Hepatocyte (in vitro differentiated cells): ENCODE measurements at places on chromosomes 4 and X.

DNA sequence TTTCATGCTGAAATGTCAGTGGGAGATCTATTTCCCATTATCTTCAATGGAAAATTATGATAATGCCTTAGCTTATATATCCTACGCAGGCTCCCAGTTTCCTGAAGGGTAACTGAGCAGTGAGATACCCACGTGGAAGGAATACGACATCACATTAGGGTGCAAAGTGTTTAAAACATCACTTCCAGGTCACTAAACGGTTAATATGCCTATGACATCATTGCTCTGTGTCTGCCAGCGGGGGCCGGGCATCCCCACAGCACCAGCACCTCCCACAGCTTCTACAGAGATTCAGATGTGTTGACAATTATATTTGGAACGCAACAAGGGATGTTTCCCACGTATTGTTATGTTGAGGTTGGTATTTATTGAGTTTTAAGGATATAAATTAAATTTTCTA, 27.1 kb downstream of the TMEM271 start:
- no peaks in the 10 kb centered on the region for H3K36me3 ChIP-seq
- no peak overlapping the region for H3K27ac ChIP-seq
- no peak overlapping the region for H3K4me3 ChIP-seq
- no peaks in the 10 kb centered on the region for H3K4me1 ChIP-seq
- no peak for DNase-seq
- H3K27me3 ChIP-seq: no peaks in the 10 kb centered on the region

DNA sequence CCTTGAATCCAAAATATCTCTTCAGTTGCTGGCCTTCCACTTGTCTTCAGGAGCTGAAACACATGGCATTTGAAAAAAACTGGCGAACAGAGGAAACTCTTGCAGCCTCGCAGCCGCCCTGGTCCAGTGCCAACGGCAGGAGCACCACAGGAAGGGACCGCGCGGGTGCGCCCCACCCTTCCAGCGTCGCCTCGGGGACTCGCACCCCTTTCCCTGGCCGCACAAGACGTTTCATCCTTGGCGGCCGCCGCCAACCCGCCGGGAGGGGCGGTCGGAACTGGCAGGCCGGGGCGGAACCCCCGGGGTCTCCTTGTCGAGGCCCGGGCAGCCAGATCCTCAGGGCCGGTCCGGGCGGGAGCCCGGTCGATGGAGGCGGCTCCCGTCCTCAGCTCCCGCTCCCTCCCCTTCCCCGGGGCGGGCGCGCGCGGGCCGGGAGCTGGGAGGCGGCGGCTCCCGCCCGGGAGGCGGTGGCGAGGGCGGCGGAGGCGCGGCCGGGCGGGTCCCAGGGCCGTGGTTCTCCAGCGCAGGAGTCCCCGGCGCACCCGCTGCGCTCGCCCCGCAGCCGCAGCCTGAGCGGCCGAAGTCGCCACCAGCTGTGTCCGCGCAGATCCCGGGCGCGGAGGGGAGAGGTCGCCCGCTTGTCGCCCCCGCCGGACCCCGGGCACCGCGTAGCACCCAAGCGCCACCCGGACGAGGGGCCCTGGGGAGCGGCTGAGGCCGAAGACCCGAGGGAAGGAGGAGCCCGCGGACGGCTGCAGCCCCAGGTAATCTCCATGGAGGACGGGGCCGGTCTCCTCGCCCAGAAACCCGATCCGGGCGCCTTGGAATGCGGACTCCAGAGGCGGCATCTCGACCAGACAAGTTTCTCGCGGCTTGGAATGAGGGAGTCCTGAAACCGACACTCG, 886 bp upstream of the NDST3 start:
- no peaks in the 10 kb centered on the region for H3K36me3 ChIP-seq
- DNase-seq: peak; percentile 67
- H3K27me3 ChIP-seq: peaks cover 28% of the 10 kb centered on the region
- H3K4me3 ChIP-seq: peak overlapping the region; percentile 58
- H3K4me1 ChIP-seq: peaks cover 3% of the 10 kb centered on the region
- H3K27ac ChIP-seq: peak overlapping the region; percentile 45

GRCh38 chr4:181150191-181150590, 1093.0 kb upstream of the TENM3 start:
- H3K4me1 ChIP-seq: no peaks in the 10 kb centered on the region
- H3K27me3 ChIP-seq: no peaks in the 10 kb centered on the region
- H3K27ac ChIP-seq: no peak overlapping the region
- H3K36me3 ChIP-seq: no peaks in the 10 kb centered on the region
- no peak for DNase-seq

GRCh38 chr4:72286185-72286584, 254.4 kb downstream of the NPFFR2 start:
- DNase-seq: peak; percentile 23
- H3K27ac ChIP-seq: no peak overlapping the region
- H3K36me3 ChIP-seq: no peaks in the 10 kb centered on the region
- no peaks in the 10 kb centered on the region for H3K27me3 ChIP-seq

DNA sequence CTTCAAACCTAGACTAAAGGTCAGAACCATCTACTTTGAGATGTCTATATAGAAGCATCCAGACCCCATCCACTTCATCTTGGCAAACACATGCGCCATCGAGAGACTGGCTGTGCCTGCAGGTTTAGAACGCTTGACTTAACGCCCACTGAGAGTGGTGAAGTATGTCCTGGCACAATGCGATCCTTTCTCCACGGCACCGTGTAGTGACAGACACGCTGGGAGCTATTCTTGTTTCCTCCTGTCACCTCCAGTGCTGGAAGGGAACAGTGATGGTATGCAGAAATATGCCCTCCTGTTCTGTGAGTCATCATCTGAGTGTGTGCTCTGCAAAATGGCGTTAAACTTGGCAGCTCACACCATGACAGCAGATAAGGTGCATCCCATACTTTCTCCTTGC, 330.2 kb downstream of the NLGN4X start:
- H3K4me3 ChIP-seq: no peak overlapping the region
- H3K27ac ChIP-seq: no peak overlapping the region
- no peak for DNase-seq
- no peaks in the 10 kb centered on the region for H3K4me1 ChIP-seq
- H3K36me3 ChIP-seq: no peaks in the 10 kb centered on the region
- H3K27me3 ChIP-seq: no peaks in the 10 kb centered on the region

- no peaks in the 10 kb centered on the region for H3K27me3 ChIP-seq
- no peak overlapping the region for H3K4me3 ChIP-seq
- H3K27ac ChIP-seq: peak overlapping the region; percentile 44
- peaks cover 10% of the 10 kb centered on the region for H3K4me1 ChIP-seq
- H3K36me3 ChIP-seq: no peaks in the 10 kb centered on the region
These were observed 140.3 kb downstream of the PJA1 start for GRCh38 chrX:69024931-69025330.

DNA sequence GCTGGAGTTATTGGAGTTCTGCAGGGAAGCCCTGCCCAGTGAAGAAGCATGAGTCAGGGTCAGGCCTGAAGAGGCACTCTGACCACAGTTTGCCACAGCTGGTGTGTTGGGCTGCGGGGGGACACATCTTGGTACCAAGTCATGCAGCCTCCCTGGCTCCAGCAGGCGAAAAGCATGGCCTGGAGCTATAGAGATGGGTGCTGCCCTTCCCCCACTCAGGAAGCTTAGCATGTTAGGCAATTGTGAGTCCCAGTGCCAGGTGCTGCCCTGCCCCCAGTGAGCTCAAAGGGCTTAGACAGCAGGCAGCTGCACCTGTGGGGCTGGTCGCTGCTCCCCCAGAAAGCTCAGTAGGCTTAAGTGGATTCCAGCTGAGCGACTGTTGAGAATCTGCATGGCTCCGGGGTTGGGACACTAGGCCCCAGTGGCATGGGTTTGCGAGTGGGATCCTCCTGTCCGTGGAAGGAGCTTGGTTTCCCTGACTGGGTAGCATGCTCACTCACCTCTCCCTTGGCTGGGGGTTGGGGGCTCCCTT, 755.5 kb downstream of the GLUD2 start:
- no peak for DNase-seq
- H3K36me3 ChIP-seq: no peaks in the 10 kb centered on the region
- no peaks in the 10 kb centered on the region for H3K27me3 ChIP-seq
- no peak overlapping the region for H3K27ac ChIP-seq

DNA sequence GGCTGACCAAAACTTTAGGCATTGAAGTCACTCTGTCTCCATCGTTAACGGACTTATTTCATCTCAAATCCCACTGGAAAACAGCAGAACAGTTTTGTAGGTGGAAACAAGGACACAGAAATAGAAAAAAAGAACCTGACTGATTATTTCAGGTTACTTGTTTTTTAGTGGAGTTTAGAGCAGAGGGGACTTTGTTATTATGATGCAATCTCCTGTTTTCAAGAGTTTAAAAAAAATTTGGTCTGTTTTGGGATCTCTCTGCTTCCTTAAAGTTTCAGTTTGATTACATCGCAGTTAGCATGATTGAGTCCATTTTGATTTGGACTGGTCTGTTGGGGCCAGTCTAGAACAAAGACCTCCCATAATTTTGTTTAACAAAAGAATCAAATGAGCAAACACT, 13.6 kb downstream of the PROM1 start:
- no peak for DNase-seq
- no peaks in the 10 kb centered on the region for H3K4me1 ChIP-seq
- H3K27me3 ChIP-seq: no peaks in the 10 kb centered on the region

- H3K36me3 ChIP-seq: no peaks in the 10 kb centered on the region
- H3K4me3 ChIP-seq: no peak overlapping the region
- peak; percentile 67 for DNase-seq
- H3K4me1 ChIP-seq: peaks cover 22% of the 10 kb centered on the region
- H3K27me3 ChIP-seq: peaks cover 32% of the 10 kb centered on the region
These were observed 5.9 kb downstream of the ZFYVE28 start for GRCh38 chr4:2412534-2412884.

GRCh38 chr4:94548571-94548970, 96.8 kb downstream of the PDLIM5 start:
- no peaks in the 10 kb centered on the region for H3K36me3 ChIP-seq
- H3K4me1 ChIP-seq: no peaks in the 10 kb centered on the region
- no peak overlapping the region for H3K4me3 ChIP-seq
- H3K27ac ChIP-seq: peak overlapping the region; percentile 84

DNA sequence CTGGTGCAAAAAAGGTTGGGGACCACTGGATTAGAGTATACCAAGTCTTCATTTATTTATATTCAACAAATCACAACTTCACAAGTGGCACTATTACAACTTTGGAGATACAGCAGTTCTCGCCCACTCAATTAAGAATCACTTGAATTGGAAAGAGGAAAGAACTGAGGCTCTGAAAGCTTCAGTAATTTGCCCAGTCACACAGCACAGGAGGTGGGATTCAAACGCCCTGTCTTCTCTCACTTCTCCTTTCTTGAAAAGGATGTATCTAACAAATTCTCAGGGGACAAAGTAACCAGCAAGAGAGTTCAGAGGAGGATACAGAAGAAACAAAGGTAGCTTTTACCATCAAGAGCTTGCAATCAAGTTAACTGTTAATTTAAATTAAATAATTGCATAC, 12.4 kb downstream of the SMIM14 start:
- no peaks in the 10 kb centered on the region for H3K36me3 ChIP-seq
- no peak overlapping the region for H3K27ac ChIP-seq
- no peak for DNase-seq
- no peak overlapping the region for H3K4me3 ChIP-seq
- peaks cover 23% of the 10 kb centered on the region for H3K4me1 ChIP-seq
- no peaks in the 10 kb centered on the region for H3K27me3 ChIP-seq

- H3K27ac ChIP-seq: no peak overlapping the region
- no peak overlapping the region for H3K4me3 ChIP-seq
- H3K36me3 ChIP-seq: no peaks in the 10 kb centered on the region
- DNase-seq: no peak
- H3K27me3 ChIP-seq: no peaks in the 10 kb centered on the region
- peaks cover 6% of the 10 kb centered on the region for H3K4me1 ChIP-seq
These were observed 232.3 kb downstream of the PTTG2 start for GRCh38 chr4:38192516-38192915.

DNA sequence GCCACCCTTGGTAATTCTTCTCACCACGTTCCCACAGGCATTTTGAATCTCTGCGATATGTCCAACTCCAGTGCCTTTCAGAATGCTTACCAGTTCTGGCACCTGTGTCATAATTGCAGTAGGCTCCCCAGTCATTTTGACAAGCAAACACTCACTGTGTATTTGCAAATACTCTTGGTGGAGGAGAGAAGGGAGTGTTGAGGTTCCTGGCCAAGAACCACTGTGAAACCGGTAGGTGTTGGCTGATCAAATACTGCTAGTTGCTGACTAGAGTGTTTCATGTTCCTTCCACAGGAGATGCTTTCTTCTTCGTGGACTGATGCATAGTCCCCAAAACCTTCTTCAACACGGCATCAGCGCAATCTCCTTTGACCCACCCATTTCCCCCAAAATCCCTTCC, 16.0 kb upstream of the NLGN4X start:
- no peaks in the 10 kb centered on the region for H3K27me3 ChIP-seq
- H3K36me3 ChIP-seq: no peaks in the 10 kb centered on the region
- no peak for DNase-seq
- no peaks in the 10 kb centered on the region for H3K4me1 ChIP-seq
- H3K27ac ChIP-seq: no peak overlapping the region

GRCh38 chrX:70038951-70039350, 10.8 kb downstream of the AWAT2 start:
- no peaks in the 10 kb centered on the region for H3K4me1 ChIP-seq
- no peak overlapping the region for H3K4me3 ChIP-seq
- no peak overlapping the region for H3K27ac ChIP-seq
- no peak for DNase-seq

- H3K27me3 ChIP-seq: no peaks in the 10 kb centered on the region
- H3K27ac ChIP-seq: no peak overlapping the region
- no peak for DNase-seq
These were observed 71.4 kb downstream of the GBA3 start for GRCh38 chr4:22764183-22764582.

DNA sequence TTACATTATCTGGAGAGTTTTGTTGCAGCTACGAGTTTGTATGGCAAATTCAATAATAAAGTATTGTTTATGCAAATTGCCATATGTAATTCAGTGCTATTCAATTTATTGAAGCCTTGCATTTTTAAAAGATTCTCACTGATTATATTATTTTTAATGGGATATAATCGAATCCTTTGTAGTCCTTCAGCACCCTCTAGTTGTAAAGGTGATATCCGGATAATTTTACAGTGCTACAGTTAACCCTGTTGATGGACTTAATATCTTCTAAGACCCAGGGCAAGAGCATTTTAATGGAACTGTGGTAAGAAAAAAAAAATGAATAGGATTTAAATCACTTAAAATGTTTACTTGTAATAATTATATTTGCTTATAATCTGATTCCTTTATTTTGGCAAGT, 48.5 kb upstream of the GRIA2 start:
- H3K4me3 ChIP-seq: no peak overlapping the region
- H3K4me1 ChIP-seq: no peaks in the 10 kb centered on the region
- DNase-seq: no peak
- no peaks in the 10 kb centered on the region for H3K36me3 ChIP-seq
